Activated CD8-positive, alpha-beta memory T cell treated with anti-CD3 and anti-CD28 coated beads, Interleukin-2, amount 10 ng/mL, durations not matched to agents 7 days and 5 days (primary cell): ENCODE measurements at places on chromosomes 16 and 17. TPM values are rescaled to one million over a fixed set of nuclear protein-coding genes. Genes with fewer than 3 reads are reported as not detected.
A peak's percentile ranks its signal among the peaks of the same experiment; 100 is the strongest.

The RPL38 gene
- total RNA-seq: 921 TPM

- peaks cover 2% of the 10 kb centered on the region for H3K27me3 ChIP-seq
- H3K36me3 ChIP-seq: no peaks in the 10 kb centered on the region
- no peak overlapping the region for H3K4me3 ChIP-seq
- DNase-seq: no peak
These were observed 164.1 kb downstream of the SEC14L1 start for GRCh38 chr17:77304746-77305473.

GRCh38 chr16:20879175-20880040 lies 20.8 kb downstream of the DCUN1D3 start:
- H3K4me1 ChIP-seq: peaks cover 80% of the 10 kb centered on the region
- peak overlapping the region; percentile 90 for H3K27ac ChIP-seq
- peak overlapping the region; percentile 62 for H3K4me3 ChIP-seq

- DNase-seq: peak; percentile 63
- H3K36me3 ChIP-seq: peaks cover 24% of the 10 kb centered on the region
- no peaks in the 10 kb centered on the region for H3K27me3 ChIP-seq
- H3K4me1 ChIP-seq: peaks cover 30% of the 10 kb centered on the region
- no peak overlapping the region for H3K4me3 ChIP-seq
These were observed 8.7 kb downstream of the C16orf87 start for GRCh38 chr16:46822270-46822669.

GRCh38 chr16:21161211-21161610 lies 2.7 kb downstream of the LDAF1 start:
- H3K27me3 ChIP-seq: no peaks in the 10 kb centered on the region
- peaks cover 20% of the 10 kb centered on the region for H3K4me1 ChIP-seq
- no peak for DNase-seq
- no peak overlapping the region for H3K27ac ChIP-seq
- no peak overlapping the region for H3K4me3 ChIP-seq
- H3K36me3 ChIP-seq: peaks cover 11% of the 10 kb centered on the region
